Naive thymus-derived CD4-positive, alpha-beta T cell (primary cell): ENCODE measurements at places on chromosomes 5 and 9.

- H3K36me3 ChIP-seq, result no peaks in the 10 kb centered on the region
- no peak for DNase-seq
- no peaks in the 10 kb centered on the region for H3K4me1 ChIP-seq
- H3K27ac ChIP-seq, result no peak overlapping the region
Measured at GRCh38 chr5:16857635-16858034, 78.5 kb downstream of the MYO10 start.

DNA sequence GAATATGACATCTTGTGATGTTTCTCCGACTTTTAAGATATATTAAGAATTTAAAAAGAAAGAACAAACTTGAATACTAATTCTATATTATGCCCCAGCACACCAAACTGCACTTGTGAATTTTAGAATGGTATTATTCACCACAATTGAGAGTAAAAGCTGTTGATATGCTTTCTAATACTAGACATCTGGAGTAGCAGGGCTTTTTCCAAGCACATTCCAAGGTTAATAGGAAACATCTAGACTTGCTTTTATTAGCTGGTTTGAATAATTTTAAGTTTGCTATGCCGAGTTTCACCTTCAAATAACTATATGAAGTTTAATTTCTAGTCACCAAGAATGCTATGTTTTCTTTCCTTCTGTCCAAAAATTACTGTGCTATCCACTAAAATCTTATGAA lies 13.5 kb downstream of the NREP start:
- no peaks in the 10 kb centered on the region for H3K4me1 ChIP-seq
- no peaks in the 10 kb centered on the region for H3K36me3 ChIP-seq
- H3K4me3 ChIP-seq, result no peak overlapping the region
- no peak overlapping the region for H3K27ac ChIP-seq

GRCh38 chr9:93301911-93302541 lies 118.1 kb downstream of the WNK2 start:
- H3K4me1 ChIP-seq, result no peaks in the 10 kb centered on the region
- H3K27ac ChIP-seq, result no peak overlapping the region
- H3K4me3 ChIP-seq, result no peak overlapping the region
- DNase-seq, result no peak

- H3K27ac ChIP-seq, result no peak overlapping the region
- DNase-seq, result no peak
- no peaks in the 10 kb centered on the region for H3K4me1 ChIP-seq
- H3K4me3 ChIP-seq, result no peak overlapping the region
- no peaks in the 10 kb centered on the region for H3K27me3 ChIP-seq
Measured at GRCh38 chr5:154793599-154794524, 38.7 kb downstream of the LARP1 start.

- DNase-seq, result no peak
- no peak overlapping the region for H3K27ac ChIP-seq
Measured at GRCh38 chr9:80954521-80954920, 734.8 kb downstream of the TLE1 start.
